ENCODE measurements at places on chromosomes 2 and 18. TPM values are rescaled to one million over a fixed set of nuclear protein-coding genes. Genes with fewer than 3 reads are reported as not detected.

DNA sequence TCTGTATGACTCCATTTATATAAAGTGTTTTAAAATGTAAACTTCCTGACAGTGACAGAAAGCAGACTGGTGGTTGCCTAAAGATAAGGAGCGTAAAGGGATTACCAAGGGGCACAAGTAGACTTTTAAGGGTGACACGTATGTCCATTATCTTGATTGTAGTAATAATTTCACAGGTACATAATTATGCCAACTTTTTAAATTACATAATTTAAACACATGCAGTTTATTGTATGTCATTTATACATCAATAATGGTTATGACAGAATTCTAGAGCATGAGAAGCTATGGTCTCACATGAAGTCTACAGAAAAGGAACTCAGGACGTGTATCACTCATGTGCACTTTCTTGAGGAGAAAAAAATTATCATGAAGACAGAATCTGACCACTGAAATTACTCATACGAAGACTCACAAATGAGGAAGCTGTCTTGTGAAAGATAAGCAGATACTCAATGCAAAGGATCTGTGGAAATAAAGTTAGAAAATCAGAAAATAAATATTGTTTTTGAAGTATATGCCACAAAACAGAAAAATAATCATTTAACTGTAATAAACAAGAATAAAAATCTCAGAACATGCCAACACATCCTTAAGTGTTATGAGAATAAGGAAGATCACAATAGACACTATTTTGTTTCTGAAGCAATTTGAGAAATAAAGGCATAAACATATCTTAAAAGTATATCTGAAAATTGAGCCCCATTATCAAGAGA lies 84.4 kb downstream of the TMEM131 start:
- no peak overlapping the region for H3K27ac ChIP-seq
- no peaks in the 10 kb centered on the region for H3K36me3 ChIP-seq
- no peaks in the 10 kb centered on the region for H3K27me3 ChIP-seq
- peaks cover 15% of the 10 kb centered on the region for H3K4me1 ChIP-seq
- no peak overlapping the region for H3K4me3 ChIP-seq

DNA sequence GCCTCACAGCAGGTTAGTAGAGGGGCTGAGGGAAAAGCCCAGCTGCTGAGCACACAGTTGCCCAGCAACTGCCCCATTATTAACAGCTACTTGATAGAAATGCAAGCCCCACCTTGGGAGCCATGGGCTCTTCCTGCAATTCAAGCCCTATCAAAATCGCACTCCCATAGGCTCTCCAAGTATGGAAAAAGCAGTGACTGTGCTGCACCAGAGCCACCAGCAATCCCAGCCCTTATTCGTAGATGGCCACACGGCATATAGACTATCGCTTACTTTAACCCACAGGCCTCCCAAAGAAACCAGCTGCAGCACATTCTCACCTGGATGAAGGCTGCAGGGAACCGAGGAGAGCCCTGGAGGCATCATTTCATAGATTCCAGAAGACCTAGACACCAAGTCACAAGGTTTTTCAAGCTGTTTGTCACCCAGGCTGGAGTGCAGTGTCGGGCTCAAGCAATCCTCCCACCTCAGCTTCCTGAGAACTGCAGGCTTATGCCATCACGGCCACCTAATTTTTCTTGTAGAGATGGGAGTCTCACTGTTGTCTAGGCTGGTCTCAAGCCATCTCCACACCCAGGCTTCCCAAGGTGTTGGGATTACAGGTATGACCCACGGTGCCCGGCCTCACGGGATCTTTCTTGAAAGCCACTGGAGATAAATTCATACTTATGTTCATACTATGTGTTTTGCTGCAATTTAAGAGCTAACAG lies 11.3 kb downstream of the NCL start:
- peaks cover 39% of the 10 kb centered on the region for H3K36me3 ChIP-seq
- DNase-seq = no peak
- H3K4me3 ChIP-seq = no peak overlapping the region
- H3K4me1 ChIP-seq = peaks cover 13% of the 10 kb centered on the region
- peak overlapping the region; percentile 74 for H3K27ac ChIP-seq

GRCh38 chr2:26959331-26959730 lies 11.1 kb upstream of the MAPRE3 start:
- no peaks in the 10 kb centered on the region for H3K4me1 ChIP-seq
- H3K27me3 ChIP-seq = peaks cover 35% of the 10 kb centered on the region
- no peak for DNase-seq
- no peak overlapping the region for H3K27ac ChIP-seq
- H3K4me3 ChIP-seq = no peak overlapping the region

GRCh38 chr2:127608061-127609030 lies 37.6 kb upstream of the GPR17 start:
- no peak overlapping the region for H3K27ac ChIP-seq
- H3K36me3 ChIP-seq = no peaks in the 10 kb centered on the region
- H3K4me3 ChIP-seq = no peak overlapping the region
- DNase-seq = no peak

DNA sequence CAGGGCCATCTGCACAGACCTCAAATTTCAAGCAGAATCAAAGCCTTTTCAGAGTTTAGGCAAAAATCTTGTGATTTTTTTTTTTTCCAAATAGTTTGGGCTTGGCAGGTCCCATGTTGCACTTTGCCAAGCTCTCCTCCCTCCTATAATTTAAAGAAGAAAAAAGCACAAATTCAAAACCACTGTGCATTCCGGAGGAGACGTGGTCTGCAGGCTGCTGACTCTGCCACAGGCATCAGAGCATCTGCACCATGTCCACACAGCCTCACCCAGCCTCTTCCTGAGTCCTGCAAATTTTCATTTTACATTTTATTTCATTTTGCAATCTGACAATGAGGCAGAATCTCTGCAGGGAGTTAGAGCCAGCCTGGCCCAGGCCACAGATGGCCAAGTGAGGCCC lies 15.7 kb upstream of the GPC1 start:
- no peaks in the 10 kb centered on the region for H3K4me1 ChIP-seq
- H3K36me3 ChIP-seq = no peaks in the 10 kb centered on the region
- H3K4me3 ChIP-seq = no peak overlapping the region
- no peak for DNase-seq
- H3K27ac ChIP-seq = no peak overlapping the region

The ESPNL gene
- 4.3 TPM for total RNA-seq

The EMILIN1 gene
- total RNA-seq = 20.2 TPM

DNA sequence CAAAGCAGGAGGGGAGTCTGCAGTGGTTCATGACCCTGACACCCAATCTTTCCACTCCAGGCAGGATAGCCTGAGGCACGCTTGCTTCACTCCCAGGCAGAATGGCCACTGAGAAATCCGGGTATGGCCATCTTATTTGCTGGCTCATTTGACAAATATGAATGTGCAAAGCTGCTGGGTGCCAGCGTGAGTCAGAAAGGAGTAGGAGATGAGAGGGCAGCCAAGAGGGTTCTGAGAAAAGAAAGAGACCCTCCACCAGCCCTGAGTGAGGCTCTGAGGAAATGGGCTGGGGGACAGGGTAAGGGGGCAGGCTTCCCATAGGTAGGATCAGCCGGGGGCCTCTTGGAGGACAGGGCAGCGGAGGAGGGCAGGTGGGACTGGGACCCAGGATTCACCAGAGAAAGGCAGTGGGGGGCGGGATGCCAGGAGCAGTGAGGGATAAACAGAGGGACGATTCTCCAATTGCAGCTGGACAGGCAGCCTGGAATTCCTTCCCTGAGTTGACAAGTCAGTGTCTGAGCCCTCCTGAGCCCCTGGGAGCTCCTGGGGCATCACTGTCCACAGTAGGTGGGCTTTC lies 15.2 kb downstream of the RAMP1 start:
- H3K27ac ChIP-seq = no peak overlapping the region
- no peaks in the 10 kb centered on the region for H3K36me3 ChIP-seq
- H3K27me3 ChIP-seq = no peaks in the 10 kb centered on the region
- peak; percentile 57 for DNase-seq
- no peak overlapping the region for H3K4me3 ChIP-seq
